ENCODE measurements at places on chromosomes 7 and 10.
A peak's percentile ranks its signal among the peaks of the same experiment; 100 is the strongest.

DNA sequence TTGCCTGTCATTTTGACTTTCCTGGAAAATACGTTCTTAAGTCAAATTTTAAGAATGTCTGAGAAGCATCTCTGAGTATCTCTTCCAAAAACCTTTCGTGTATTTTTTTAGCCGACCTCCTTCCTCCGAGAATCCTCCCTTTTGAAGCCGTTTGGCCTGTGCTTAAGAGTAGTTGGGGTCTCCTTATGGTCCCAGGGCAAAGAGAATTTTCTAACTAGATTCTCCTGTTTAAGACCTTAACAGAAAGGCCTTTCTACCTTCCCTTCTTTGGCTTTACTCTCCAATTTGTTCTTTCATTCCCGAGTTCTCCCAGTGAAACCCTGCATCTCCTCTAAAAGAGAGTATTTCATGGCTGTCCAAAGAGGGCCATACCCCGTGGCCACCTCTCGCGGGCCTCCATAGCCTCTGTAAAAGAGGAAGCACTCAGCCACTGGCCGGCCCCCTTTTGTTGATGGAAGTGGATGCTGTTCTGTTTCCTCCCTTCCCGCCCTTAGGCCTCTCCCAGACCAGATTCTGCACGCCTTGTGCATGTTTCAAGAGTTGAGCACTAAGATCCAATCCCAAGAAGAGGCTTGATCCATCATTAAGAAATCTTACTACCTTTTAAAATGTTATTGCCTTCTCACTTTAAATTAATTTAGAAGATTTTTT is 6.6 kb upstream of the FEZF1 start:
- DNase-seq, result no peak

- DNase-seq, result peak; percentile 19
Observed at GRCh38 chr7:93194386-93194785, 31.9 kb downstream of the HEPACAM2 start.

DNA sequence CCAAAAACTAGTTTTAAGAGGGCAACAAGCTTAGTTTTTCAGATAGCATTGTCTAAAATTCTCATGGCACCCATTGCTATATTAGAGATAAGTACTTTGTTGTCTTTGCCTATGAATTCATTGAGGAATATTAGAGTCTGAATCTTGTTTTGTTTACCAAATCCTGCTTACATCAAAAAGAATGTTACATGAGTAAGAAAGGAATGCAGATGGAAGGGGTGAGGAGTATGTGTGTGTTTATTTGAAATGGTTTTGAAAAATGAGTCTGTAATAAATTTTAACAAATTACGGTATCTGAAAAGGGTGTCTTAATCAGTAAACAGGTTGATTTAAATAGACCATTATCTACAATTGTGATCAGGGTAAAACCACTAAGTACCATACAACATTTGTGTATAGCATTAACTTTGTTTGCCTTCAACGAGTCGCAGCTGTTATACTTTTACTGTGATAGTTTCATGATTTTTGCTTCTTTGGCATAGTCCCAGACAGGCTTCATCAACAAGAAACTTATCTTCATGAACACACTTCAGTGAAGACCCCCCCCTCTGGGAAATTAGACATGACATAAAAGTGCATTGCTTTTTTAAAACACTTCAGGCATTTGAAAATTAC is 1183.9 kb upstream of the C7orf33 start:
- DNase-seq, result no peak

- peak; percentile 20 for DNase-seq
Observed at GRCh38 chr7:115851291-115851690, 179.3 kb downstream of the TFEC start.

DNA sequence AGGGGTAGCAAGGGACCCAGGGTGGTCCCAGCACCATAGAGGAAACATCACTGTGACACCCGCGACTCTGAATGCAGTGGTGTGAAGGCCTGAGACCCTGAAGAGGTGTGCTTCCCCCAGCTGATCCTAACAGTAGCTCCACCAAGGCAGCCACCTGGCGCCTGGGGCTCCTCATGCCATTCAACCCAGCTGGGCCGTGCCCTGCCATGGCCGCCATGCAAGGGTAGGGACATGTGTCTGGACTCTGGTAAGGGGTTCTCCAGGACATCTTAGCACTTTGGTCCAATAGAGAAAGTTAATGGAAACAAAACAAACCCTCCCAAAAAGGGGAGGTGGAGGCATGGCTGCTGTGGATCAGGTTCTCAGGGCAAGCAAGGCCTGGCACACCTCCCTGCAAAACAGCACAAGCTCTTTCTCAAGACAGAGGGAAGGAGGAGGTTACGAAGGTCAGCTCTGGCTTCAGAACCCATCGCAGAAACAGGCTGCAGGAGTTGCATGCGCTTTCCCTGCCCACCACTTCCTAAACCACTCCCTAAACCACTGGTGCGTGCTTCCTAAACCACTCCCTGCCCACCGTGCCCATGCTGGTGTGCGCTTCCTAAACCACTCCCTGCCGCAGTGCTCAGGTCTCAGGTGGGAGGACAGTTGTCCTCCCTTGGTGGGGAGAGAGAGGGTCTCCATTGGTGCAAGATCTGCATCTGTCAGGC is 108.7 kb downstream of the LARP4B start:
- no peak for DNase-seq

DNA sequence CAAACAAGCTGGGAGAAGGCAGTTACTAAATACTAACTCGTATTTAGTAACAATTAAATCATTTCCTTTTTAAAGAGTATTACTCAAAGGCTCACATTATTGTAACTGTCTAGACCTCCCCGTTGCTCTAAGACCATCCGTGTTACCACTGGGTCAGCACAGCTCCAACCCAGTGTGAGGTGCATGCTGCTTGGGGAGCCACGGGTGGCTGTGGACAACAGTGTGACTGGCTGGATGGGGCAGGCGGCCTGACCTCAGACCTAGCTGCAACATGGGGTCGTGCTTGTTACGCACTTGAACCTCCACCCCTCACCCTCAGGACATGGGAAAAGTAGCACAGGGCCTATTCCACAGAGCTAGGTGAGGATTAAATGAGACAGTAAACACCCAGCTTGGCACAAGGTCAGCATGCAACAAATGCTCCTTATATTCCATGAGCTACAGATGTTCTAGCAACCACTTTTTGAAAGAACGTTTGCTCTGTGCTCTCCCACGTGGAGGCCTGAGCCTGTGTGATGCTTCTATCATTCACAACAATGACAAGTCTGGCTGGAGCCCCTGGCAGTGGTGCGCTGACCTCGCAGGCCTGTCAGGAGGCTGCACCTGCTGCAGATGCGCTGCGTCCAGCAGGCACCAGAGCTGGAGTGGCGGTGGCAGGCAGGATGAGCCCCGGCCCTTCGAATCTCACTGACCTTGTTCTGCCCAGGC is 135.7 kb downstream of the PKD1L1 start:
- DNase-seq, result no peak

DNA sequence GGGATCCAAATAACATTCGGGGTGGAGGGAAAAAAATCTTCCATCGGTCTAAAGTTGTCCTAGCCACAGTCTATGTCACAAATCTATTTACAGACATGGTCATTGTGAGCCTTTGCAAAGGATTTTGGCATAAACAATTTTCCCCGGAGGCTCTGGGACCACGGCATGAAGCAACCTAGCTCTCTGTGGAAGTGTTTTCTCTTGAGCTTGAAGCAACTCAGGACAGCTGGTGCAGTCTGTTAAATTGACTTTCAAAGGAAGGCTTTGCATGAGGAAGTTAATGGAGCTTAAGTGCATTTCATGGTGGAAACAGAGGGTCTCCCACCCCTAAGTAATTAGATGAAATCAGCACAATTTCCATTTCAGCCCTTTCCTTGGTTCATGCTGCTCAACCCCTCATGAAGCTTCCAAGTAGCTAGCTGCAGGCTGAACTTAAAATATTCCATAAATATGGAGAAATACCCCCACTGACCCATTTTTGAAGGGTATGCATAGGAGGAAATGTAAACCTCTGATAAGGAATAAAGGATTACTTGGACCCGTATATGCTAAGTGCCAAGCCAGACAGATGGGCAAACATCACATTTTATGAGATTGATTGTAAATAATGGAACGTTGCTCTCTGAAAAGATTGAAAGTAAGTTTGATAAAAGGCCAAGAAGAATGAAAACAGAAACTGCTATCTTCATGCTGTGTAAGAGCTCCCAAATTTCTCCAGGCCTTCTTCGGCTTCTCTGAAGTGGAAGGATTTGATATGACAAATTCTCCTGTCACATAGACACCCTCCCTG is 39.9 kb downstream of the CCDC3 start:
- no peak for DNase-seq

DNA sequence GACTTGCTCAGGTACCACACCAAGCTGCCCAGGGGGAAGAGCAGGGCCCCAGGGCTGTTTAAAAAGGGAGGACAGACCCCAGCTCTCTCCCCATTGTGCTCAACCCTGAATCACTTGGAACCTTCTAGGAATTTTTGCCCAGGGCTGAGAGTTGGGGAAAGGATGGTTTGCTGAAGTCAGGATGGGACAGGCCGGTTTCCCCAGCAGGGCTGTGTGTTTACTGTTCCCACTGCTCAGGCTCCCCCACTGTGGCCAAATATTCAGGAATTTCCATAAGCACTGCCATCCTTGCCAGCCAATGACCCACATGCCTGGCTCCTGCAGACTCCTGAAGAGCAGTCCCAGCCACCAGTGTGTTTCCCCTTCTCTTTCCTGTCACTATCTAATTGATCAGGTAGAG is 120.7 kb downstream of the WDFY4 start:
- no peak for DNase-seq

- DNase-seq, result no peak
Observed at GRCh38 chr7:143416565-143417149, 8.0 kb upstream of the EPHA1 start.

DNA sequence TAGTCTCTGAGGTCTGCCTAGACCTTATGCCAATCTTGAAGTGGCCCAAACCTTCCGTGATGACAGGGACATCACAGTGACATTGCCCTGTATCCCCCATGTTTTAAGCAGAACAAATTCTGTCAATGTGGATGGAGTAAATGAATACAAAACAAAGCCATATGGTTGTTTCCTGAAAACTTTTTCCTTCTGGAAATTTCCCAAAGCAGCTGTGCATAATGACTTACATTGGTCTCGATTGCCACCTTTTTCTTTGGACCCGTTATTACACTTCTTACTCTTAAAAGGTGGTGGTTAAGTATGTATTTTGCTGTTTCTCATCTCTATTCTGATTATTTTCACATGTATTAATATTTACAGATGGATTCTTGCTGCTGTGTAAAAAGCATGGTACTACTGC is 411.2 kb upstream of the KLF6 start:
- no peak for DNase-seq

- peak; percentile 15 for DNase-seq
Observed at GRCh38 chr10:91034494-91035159, 113.7 kb upstream of the ANKRD1 start.

GRCh38 chr7:127949769-127950222 is 81.4 kb downstream of the LRRC4 start:
- no peak for DNase-seq

GRCh38 chr7:48497521-48497920 is 326.3 kb downstream of the ABCA13 start:
- DNase-seq, result no peak

- no peak for DNase-seq
Observed at GRCh38 chr10:104099941-104100340, 14.3 kb upstream of the COL17A1 start.

DNA sequence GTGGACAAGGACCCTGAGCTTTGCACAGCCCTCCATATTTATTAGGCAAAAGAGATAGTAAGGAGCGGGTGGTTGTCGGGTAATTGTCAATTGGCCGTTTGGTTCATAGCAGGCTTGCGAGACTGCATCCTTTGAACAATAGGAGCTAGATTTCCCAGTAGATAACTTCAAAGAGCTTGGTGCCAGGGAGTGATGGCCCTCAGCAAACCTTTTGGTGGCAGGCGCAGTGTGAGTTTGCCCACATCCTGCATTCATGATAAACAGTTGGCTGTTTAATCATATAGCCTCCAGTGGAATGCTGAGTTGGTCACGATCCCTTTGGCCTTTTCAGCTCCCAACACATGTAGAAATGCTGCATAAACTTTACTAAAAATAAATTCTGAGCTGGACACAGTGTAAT is 156.9 kb downstream of the AKR1D1 start:
- no peak for DNase-seq

- no peak for DNase-seq
Observed at GRCh38 chr7:69782917-69783684, 184.8 kb downstream of the AUTS2 start.

DNA sequence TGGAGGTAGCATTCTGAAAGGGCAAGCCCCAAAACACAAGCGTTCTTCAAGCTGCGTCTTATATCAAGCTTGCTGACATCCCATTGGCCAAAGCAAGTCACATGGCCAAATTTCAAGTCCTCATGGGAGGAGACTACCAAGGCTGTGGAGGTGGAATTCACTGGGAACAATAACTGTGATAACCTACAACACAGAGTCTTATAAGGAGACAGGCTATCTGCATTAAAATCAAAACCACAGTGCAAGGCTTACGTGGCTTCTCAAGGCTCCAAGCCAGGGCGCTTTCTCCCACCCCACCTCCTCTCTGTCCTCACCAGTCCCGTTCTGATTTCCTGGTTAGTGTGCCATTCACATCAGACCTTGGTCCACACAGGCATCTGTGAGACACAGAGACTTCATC is 39.4 kb downstream of the ADRB1 start:
- DNase-seq, result no peak

GRCh38 chr7:16063221-16063620 is 358.1 kb downstream of the CRPPA start:
- no peak for DNase-seq

GRCh38 chr10:28432210-28432676 is 100.7 kb upstream of the WAC start:
- DNase-seq, result peak; percentile 62

Measured in amniotic stem cell (primary cell).